ENCODE measurements at places on chromosomes 5 and 9. TPM values are rescaled to one million over a fixed set of nuclear protein-coding genes. Genes with fewer than 3 reads are reported as not detected.

DNA sequence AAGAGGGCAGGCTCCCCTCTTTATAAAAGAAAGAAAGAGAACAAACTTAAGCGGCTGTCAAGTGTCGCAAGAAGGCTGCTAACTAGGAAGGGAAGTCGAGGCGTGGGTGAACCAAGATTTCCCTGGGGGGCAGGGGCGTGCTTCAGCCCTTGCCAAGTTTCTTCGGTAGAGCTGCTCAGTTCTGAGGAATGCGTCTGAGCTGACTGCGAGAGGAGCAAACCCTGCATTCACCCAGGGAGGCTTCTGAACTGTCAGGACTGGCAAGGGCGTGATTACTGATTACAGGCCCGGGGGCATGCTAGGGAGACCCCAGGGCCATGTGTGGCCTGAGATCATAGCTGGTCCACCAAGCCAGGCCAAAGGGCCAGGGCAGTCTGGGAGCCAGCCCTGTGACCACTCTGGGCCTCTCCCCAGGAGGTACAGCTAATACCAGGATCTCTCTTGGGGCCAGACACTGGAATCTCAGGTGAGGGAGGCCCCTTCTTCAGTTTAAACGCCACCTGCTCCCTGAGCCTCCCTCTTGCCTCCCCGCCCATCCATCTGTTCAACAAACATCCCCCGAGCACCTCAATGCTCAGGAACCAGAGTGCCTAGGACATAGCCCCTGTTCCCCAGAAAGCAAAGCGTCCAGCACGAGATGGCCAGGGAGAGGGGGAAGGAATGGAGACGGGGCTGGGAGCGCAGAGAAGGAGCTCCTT is 30.9 kb downstream of the SARDH start:
- peak; percentile 34 for DNase-seq

GRCh38 chr5:3347741-3348140 is 247.9 kb upstream of the IRX1 start:
- DNase-seq, result no peak

- DNase-seq, result no peak
Observed at GRCh38 chr5:164326219-164326618, 820.8 kb downstream of the MAT2B start.

DNA sequence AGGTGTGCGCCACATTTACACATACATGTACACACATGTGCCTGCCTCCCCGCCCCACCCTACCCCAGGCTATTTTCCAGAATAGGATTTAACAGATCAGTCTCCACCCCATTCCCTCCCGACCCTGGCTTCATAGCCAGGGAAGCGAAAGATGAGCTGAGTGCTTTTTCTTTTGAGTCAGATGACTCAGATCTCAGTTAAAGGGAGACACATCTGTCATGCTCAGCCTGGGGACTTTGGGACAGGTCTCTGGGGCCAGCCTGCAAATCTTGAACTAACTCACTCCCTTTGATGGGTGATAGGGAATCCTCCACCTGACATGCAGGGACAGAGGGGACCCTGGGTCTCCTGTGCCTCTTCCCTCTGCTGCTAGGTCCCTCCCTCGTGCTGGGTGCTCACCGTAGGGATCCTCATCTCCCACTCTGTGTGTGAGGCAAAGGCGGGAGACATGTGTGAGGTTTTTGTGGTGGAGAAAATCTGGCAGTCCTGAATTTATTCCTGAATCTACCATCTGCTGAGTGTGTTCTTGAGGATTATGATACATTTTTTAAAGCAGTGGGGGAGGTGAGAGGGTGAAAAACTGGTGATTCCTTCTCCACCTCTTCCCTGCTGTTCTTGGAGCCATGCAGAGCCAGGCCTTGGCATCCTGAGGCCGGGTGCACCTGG is 37.7 kb downstream of the NEUROG1 start:
- DNase-seq, result no peak

DNA sequence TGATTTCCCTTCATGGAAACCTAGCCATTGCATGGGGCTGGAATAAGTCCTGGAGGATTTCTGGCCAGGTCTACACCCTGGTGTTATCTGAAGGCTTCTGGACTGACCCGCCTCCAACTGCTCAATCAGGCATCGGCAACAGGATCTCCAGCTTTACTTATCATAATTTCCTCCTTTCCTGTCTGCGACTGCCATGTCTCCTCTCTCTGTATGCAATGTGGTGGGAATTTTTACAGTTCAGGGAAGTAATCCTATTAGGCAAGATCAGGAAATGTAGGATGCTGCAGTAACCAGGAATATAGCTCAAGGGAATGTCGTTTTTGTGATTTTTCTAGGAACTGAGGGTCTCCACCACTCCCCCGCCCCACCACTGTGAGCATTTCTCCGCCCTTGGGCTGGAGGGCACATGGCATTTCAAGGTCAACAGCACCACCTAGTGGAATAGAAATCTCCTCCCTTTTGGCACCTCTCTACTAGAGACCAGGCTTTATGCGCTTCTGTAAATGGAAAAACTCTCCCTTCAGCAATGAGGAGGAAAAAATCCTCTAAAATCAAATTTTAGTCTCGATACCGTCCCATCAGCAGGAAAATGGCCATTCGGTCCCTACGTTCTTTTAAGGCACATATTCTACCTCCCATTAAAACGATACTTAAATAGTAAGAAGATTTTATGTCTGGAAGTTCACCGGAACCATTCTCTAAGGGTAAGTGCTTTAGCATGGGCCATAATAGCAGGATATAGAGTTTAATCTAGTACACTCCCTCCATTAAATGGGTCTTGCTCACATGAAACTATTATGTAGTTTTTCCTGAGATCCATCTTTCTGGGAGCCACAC is 93.0 kb downstream of the YTHDC2 start:
- peak; percentile 51 for DNase-seq

- no peak for DNase-seq
Observed at GRCh38 chr5:80955082-80955590, 5.0 kb upstream of the RASGRF2 start.

EQTN gene
- 1.4 TPM for total RNA-seq

DNA sequence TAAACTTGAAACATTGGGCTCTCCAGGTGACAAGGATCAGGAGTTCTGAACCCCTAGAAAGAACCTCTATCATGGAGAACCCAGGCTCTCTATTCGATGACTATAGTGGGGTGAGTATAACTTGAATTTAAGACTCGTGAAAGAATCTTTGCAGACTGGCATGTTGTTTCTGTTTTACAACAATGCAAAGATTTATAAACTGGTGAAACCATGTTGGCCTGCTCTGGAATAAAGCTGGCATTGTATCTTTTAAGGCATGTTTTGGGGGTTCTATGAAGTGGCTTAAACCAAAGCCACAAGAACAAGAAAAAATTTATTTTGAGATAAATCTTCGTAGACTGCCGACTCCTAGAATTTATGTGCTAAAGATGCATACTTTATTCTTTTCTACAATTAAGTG is 9.8 kb upstream of the GDNF start:
- DNase-seq, result no peak

SPINK13 gene
- 1.6 TPM for total RNA-seq

RANBP3L gene
- total RNA-seq, result 7.1 TPM

DNA sequence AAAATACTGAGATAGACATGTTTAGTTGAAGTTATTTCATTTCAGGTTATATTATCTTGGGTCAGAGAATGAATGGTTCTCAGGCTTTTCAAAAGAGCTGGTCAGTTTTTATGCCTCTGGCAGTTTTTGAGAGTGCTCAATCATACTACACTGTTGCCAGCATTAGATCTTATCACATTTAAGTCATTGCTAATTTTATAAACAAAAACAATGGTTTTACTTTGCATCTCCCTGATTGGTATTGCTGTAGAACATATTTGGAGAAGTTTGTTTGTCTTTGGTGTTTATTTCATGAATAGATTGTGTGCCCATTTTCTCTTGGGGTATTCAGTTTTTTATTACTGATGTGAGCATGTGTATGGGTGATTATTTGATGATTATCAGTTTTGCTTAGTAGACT is 1.5 kb downstream of the CATSPER3 start:
- DNase-seq, result no peak

ZNF883 gene
- total RNA-seq, result 3.0 TPM

GRCh38 chr9:14670718-14671117 is 22.5 kb downstream of the ZDHHC21 start:
- no peak for DNase-seq

DNA sequence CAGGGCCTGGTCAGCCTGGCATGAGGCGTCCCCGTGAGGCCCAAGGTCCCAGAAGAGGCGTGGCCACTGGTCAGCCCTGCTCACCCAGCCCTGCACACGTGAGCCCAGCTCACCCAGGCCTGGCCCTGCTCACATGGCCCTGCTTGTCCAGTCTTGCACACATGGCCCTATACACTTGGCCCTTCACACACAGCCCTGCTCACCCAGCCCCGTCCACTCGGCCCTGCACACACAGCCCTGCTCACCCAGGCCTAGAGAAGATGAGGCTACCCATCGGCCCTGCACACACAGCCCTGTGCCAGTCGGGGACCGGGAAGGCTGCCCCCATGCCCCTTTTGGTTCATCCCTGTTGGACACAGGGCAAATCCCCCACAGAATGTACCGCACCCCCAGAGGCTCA is 28.4 kb downstream of the ZDHHC11B start:
- no peak for DNase-seq

GRCh38 chr9:99109522-99109921 is 4.6 kb downstream of the TGFBR1 start:
- no peak for DNase-seq

AGGF1 gene
- total RNA-seq, result 23.0 TPM

PCSK5 gene
- 14.7 TPM for total RNA-seq

GRCh38 chr5:59537961-59538749 is 355.4 kb downstream of the PDE4D start:
- no peak for DNase-seq

F2RL2 gene
- 0.44 TPM for total RNA-seq

- DNase-seq, result no peak
Observed at GRCh38 chr5:65059681-65060598, 291.2 kb downstream of the CWC27 start.

DNA sequence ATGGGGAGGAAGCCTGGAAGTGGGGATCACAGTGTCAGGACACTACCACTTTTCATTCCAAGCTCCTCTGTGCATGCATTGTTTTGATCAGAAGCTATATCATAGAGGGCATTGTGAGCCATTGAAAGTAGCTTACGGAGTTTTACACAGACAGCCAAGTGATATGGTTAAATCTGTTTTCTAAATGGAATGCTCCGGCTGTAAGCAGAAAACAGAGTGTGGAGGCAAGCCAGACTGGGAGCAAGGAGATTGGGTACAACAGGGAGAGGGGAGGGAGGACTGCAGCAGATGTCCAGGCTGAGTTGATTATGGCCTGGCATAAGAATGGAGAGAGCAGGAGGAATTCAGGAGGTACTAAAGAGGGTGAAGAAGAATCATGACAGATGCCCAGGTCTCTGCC is 15.5 kb upstream of the SOWAHA start:
- DNase-seq, result no peak

PTPN3 gene
- 40.6 TPM for total RNA-seq

PTGS1 gene
- 9.4 TPM for total RNA-seq

DNA sequence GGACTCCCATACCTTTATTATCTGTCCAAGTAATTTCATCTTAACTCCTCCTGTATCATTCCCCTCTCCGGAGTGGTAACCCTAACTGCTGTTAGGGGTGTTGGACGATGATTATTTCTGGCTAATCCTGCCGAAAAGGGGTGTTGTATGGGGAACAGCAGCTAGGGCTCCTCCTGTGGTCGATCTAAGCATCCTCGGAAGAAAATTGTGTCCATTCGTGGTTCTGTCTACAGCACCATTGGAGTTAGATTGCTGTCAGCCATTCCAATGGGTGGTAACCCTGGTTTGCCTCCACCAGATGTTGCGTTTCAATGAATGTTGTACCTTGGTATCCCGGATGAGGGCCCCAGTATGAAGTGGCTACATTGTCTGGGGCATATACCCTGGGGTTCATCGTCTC is 35.6 kb upstream of the LMNB1 start:
- no peak for DNase-seq

TLX3 gene
- not detected for total RNA-seq

- no peak for DNase-seq
Observed at GRCh38 chr5:141598391-141599345, 20.1 kb downstream of the DIAPH1 start.

DMGDH gene
- total RNA-seq, result 10.4 TPM

DNA sequence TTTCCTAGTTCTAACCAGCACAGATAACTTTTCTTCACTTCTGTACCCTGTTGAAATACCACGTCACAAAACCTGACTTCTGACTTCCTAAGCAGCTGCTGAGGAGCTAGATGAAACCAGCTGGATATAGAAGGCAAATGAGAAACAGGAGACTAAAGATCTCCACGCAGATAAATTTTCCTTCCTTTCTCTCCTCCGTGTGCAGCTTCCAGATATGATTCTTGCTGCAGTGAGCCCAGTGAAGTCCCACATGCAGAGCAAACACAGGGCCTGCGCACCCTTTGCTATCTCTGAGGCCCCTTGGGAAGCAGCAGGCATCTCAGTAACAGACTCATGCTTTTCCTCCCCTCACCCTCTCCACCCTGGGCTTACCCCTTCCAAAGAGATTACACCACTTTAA is 1638.3 kb downstream of the MAT2B start:
- DNase-seq, result peak; percentile 29

RPL35 gene
- total RNA-seq, result 910 TPM

MEIKIN gene
- total RNA-seq, result 0.63 TPM

- DNase-seq, result no peak
Observed at GRCh38 chr5:53871775-53872174, 311.3 kb downstream of the NDUFS4 start.

MAP1B gene
- total RNA-seq, result 57.0 TPM

HAPLN1 gene
- total RNA-seq, result 0.19 TPM

GRCh38 chr5:13591621-13592020 is 352.9 kb downstream of the DNAH5 start:
- DNase-seq, result no peak

GRCh38 chr9:109213285-109214121 is 46.5 kb upstream of the FRRS1L start:
- DNase-seq, result no peak

DNA sequence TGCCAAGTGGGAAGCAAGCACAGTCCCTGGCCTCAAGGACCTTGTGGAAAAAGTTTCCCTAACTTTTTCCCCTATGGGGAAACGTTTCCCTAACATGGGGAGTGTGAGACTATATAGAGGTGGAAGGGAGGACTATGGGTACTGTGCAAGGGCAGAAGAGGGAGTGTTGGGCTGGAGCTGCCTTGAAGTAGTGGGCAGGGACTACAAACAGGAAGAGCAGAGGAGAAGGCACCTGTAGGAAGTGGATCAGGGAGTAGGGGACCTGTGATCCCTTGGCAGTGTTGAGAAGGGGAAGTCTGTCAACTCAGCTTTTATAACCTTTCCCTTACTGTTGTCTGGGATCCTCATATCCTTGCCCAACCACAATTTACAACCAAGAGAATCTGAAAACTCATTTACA is 1.4 kb downstream of the CMYA5 start:
- no peak for DNase-seq

DNA sequence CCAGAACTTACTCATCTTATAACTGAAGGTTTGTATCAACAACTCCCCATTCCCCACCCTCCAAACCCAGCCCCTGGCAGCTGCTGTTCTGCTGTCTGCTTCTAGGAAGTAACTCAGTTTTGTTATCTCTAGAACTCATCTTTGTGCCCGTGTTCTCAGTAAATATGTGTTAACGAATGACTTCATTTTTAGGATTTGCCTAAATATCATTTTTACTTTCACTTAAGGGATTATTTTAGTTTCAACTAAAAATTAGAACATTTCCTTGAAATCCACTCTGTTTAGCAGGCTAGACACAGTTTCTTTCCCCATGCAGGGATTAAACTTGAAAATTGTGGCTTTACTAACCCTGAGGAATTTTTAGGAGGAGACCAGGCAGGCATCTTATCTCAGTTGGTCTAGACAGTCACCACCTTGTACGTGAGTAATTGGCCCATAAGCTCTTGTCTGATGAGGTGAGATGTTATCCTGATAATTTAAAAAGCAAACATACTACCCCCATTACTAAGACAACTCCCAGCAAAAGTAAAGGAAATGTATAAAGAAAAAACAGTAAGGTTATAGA is 68.2 kb upstream of the TNFAIP8 start:
- DNase-seq, result no peak

Measured in kidney (tissue), 22 donors.